MM.1S (cell line): ENCODE measurements at places on chromosomes 3 and 15.

DNA sequence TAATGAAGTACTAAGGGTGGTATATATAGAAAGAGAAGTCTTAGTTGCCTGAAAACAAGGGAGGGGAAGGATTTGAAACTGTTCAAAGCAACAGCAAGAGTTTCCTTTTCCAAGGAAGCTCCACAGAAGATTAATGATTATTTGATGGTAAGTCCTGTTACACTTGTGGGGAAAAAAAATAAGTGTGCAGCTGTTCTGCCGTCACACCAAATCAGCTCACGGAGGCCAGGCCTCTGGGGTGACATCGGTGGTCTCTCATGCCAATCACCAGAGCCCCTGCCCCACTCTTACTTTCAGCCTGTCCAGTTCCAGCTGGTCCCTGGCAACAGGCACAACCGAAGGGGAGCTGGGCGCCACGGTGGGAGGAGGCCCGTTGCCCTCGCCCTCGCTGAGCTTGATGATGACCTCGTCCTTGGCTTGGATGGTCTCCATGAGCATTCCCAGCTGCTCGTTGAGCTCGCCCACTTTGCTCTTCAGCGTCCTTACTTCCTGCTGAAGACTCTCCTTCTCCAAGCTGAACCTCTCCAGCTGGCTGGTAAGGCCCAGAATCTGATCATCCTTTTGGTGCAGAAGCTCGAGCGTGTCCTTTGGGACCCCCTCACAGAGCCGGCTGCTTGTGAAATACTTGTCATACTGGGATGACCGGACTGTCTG lies 53.5 kb downstream of the TBC1D2B start:
- no peak for DNase-seq

GRCh38 chr15:37140531-37141058 lies 40.2 kb upstream of the MEIS2 start:
- no peak for DNase-seq

DNA sequence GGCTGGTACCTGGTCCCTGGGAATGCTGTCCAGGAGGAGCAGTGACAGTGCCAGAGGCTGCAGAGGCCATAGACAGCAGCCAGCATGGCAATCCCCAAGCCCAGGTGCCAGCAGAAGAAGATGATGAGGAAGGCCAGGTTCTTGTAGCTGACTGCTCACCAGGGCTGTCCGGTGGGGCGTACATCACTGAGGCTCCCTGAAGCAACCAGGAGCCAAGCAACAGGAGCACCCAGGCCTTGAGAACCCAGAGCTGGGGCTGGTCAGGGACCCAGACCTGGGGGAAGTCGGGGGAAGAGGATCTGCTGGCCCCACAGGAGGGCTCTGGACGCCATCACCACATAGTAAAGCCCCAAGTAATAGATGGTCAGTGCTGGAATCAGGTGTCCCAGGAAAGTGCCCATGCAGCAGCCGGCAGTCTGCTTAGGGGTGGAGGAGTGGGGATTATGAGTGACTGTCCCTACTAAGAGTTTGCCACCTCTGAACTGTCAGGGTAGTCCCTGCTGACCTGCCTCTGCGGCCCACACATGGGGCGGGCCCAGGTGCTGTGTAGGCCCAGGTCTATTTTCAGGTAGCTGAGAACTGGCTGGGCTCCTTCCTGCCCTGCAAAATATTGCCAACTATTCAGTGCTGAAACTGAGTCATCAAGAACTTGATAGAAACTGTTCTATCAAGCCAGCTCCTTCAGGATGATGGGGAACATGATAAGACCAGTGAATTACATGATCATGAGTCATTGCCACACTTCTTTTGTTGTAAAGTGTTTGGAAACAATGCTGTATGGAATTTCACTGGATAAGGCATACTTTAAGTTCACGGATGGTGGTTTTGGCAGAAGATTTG lies 68.7 kb downstream of the CHRD start:
- no peak for DNase-seq

GRCh38 chr3:63089007-63089750 lies 188.9 kb upstream of the SYNPR start:
- no peak for DNase-seq

DNA sequence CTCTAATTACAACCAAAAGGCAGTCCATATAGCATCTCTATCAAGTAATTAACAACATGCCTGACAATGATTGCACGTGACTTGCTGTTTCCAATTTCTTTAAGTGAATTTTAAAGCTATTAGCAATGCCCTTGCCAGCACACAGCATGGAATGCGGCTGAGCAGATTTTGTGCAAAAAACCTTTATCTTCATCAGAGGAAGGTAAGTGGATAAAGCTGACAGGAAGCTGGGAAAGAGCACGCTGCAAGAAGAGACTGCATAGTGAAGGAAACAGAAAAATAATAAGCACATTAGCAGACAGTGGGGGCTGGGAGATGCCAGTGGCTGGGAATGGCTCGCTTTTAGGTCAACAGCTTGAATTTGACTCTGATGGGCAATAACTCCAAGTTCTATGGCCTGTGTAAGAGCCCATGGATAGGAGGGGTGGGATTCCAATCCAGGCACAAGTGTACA lies 138.8 kb downstream of the PDZRN3 start:
- DNase-seq, result no peak

DNA sequence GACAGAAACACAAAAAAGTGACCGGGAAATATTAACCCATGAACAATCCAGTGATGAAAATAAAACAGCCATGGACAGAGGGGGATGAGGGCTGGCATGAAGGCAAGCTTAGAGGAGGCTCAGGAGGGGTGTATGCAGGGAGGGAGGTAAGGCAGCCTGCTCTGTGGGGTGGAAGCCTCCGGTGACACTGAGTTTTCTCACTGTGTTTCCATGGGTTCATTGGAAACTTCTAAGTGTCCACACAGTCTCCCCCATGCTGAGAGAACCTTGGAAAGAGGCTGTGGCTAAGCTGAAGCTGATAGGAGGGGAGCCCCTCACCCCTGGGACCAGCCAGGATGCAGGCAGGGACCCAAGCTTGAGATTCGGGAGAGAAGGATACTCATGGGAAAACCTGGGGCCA lies 6.8 kb upstream of the SKOR1 start:
- no peak for DNase-seq

DNA sequence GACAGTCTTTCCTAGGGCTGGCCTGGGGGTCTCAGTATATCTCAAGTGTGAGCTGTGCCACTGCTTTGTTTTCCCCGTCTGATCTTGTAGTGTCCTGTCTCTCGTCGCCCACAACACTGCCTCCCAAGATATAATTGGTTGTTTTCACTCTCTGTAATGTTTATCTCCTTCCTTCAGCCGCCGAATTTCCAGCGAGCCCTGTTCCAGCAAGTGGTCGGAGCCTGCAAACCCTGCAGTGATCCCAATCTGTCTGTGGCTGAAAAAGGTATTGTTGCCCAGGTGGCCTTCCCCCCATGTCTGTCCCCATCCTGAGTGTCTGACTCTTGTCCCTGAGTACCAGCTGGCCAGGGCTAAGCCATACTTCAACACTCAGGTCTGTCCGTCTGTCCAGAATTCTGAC lies 9.5 kb upstream of the MANF start:
- DNase-seq, result no peak

DNA sequence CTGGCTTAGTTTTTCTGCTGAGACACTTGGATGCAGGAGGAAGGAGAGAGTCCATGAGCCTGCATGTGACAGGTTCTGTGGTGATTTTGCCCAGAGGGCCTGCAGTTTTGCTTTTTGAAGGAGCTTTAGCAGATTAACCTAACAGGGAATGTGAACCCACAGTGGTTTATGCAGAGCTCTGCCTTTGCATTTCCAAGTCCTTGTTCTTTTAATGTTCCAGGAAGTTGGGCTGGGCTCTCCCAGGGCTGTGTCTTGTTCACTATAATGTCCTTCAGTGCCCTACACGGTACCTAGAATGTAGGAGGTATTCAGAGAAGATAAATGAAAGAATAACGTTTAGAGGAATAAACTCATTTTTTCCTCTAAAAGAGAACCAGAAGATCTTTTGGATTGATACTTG lies 50.3 kb downstream of the PCCB start:
- DNase-seq, result no peak

GRCh38 chr3:49244581-49245205 lies 32.3 kb downstream of the C3orf62 start:
- peak; percentile 65 for DNase-seq
